Activated T-cell treated with anti-CD3 and anti-CD28 coated beads, Interleukin-2, amount 50 U/mL, for 48 hours (primary cell): ENCODE measurements at places on chromosomes 2 and 18.
A peak's percentile ranks its signal among the peaks of the same experiment; 100 is the strongest.

DNA sequence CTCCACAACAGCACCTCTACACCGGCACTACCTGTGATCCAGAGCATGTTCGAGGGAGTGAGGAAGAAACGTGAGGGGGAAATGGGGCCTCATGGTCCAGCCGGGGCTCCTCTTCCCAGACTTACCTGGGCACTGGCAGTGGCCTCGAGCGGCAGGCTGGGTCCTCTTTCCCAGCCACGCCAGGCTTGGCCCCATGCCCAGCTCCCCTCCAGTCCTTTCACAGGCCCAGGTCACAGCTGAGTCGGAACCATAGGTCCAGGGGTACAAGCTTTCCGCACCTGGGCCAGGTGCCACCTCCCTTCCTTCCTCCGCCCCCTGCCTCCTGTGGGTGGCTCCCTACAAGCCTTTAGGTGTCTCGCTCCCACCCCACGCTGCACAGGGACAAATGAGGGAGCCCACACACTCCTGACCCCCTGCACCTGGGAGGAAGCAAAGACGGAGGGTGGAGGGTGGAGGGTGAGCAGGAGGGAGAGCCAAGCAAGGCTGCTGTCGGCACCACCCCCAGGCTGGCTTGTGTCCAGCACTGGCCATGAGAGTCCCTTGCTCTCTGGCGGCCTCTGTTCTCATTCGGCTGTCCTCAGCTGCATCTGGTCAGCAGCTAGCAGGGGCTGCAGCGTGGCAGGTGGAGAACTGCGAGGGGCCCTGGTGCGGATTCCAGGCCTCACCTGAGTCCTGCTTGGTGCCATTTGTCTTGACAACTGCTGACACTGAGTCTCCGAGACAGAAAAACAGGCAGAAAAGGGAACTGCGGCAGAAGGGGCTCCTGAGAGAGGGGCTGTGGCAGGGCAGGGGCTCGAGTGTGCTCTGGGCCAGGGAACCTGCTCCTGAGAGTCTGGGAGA lies 26.8 kb downstream of the ADRA2B start:
- peak; percentile 11 for DNase-seq

GRCh38 chr18:27713738-27714095 lies 463.2 kb downstream of the CDH2 start:
- no peak for DNase-seq

GRCh38 chr2:170681311-170681710 lies 33.8 kb upstream of the SP5 start:
- DNase-seq = no peak

DNA sequence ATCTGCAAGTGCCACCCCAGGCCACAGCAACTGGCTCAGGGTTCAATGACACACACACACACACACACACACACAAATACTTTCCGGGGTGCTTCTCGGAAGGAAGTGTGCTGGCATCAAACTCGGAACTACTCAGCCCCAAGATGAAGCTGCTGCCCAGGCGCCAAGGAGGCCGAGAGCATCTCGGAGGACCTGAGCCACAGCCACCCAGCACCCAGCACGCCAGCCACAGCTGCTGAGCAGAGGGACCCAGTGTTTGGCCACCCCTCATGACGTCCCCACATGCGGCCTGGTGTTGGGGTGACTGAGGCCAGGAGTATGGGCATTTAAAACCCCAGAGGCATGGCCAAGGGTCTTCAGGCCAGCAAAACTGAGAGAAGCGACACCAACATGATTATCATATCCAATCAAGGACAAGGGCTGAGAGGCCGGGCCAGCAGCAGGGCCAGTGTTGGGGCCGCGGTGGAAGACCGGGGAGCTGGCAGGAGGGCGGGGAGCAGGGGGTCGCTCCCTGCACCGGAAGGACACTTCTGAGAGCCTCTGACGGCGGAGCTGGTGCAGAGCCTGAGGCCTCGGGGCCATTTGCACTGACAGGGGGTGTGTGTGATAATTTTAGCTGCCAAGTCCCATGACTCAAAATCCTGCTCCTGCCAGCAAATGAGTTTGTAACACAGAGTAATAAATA lies 61.8 kb downstream of the BIN1 start:
- no peak for DNase-seq

GRCh38 chr2:156986339-156986988 lies 271.0 kb upstream of the GALNT5 start:
- no peak for DNase-seq

- no peak for DNase-seq
These were observed 1365.5 kb upstream of the CELF4 start for GRCh38 chr18:38930881-38931753.
